Ecto neural progenitor cell (in vitro differentiated cells): ENCODE measurements at places on chromosomes 13 and 19.

DNA sequence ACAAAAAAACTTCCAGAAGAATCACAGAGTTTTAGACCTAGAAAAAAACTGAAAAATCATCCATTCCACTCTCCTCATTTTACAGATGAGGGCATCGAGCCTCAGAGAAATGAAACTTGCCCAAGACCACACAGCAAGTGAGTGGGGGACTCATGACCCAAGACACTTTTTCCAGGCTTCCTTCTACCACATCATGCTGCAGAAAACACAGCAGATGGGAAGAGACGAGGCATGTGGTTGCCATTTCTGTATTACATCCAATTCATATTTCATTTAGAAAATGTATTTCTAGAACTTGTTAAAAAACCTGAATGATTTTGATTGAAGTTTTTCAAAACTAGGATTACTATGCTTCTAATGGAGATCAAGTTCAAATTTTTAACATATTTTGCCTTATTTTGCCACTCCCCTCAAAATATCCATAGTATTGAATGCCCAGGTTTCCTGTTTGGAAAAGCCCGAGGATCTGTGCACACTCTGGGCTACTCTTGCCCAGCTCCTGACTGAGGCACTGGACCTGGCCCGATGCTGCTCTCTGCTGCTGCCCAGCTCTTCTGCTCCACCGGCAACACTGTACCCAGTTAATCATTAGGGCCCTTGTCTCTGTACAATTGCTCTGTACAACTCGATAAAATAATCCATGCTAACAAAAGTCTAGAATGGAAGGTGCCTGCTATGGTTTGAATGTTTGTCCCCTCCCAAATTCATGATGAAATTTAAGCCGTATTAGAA, 157.4 kb downstream of the EFNB2 start:
- no peak for DNase-seq

- no peak for DNase-seq
Measured at GRCh38 chr13:86357106-86357505, 557.9 kb upstream of the SLITRK6 start.

DNA sequence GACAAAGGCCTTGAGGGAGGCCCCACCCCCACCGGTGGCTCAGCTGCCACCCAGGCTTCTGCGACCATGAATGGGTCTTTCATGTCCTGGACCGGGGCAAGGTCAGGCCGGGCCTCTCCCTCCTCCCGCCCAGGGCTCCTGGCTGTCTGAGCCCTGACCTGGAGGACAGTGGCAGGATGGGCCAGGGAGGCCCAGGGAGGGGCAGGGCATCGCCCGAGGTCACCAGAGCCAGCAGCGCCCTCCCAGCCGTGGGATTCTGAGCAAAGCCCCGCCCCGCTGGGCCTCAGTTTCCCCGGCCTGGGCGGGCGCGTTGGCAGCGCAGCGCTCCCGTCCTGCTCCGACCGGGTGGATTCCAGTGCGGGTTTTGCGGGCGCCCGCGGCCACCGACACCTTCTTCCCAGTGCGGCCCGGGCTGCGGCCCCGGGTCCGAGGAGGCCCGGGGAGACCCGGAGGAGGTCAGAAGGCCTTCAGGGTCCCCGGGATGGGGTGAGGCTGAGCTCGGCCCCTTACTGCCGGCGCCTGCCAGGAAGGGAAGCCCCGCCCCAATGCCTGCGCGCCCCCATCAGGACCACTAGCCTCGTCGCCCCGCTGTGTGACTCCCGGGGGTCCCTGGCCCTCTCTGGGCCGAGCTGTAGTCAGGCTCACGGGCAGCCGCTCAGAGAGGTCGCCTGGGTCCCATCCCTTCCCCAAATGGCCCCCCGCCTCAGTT, 24.6 kb upstream of the SEMA6B start:
- DNase-seq: peak; percentile 86

GRCh38 chr19:46211201-46211881, 18.2 kb upstream of the IGFL1 start:
- no peak for DNase-seq

DNA sequence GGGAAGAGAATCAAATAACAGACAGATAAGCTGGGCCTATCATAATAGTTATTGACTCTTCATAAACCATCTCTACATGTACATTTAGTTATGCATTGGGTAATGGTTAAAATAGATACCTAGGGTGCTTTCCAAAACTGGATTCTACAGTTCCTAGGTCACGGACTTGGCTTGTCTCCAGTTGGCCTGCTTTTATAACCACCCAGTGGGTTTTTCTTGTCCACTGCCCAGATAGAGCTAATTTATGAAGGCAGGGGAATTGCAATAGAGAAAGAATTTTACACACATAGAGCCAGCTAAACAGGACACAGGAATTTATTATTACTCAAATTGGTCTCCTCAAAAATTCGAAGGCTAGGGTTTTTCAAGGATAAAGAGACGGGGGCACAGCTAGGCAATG, 97.3 kb downstream of the FAM216B start:
- DNase-seq: no peak

DNA sequence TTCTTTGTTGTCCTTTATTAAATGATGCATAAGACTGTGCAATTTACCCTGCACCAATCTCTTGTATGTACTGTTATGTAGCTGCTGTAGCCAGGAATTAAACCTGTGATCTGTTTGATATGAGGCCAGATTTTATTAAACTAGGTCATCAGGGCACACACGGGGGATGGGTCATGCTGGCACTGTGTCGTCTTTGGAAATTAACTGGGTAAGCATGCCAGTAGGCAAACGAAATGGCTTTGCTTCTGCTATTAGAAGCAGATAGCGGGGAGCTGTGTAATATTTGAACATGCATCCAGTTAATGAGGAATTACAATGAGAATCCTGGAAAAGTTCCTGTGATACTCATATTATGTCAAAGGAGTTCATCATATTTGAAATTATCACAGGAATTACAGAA, 23.5 kb downstream of the MTUS2 start:
- no peak for DNase-seq

DNA sequence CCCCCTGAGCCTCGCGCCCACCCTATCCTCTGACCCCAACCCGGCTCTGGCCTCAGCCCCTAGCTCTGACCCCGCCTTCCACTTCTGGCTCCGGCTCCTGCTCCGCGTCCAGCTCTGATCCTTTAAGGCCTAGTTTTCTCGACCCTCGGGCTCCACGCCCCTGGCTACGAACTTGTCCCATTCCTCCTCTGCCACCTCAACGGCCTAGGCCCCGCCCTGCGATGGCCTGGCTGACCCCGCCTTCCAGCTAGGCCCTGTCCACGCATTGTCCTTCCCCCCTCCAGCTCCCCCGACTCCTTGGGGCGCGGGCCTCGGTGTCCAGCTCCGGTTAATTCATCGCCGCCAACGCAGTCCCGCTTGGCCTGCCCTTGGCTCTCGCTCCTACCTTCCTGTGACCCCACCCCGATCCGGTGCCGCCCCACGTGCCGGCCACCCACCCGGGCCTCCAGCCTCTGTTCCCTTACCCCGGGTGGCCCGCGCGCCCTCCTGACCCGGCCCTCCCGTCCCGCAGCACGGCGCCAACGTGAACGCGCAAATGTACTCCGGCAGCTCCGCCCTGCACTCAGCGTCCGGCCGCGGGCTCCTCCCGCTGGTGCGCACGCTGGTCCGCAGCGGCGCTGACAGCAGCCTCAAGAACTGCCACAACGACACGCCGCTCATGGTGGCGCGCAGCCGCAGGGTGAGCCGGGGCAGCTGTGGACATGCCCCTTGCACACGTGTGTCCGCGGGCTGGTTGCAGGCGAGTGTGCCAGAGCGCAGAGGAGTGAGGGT, 9.4 kb downstream of the BCL3 start:
- peak; percentile 85 for DNase-seq

DNA sequence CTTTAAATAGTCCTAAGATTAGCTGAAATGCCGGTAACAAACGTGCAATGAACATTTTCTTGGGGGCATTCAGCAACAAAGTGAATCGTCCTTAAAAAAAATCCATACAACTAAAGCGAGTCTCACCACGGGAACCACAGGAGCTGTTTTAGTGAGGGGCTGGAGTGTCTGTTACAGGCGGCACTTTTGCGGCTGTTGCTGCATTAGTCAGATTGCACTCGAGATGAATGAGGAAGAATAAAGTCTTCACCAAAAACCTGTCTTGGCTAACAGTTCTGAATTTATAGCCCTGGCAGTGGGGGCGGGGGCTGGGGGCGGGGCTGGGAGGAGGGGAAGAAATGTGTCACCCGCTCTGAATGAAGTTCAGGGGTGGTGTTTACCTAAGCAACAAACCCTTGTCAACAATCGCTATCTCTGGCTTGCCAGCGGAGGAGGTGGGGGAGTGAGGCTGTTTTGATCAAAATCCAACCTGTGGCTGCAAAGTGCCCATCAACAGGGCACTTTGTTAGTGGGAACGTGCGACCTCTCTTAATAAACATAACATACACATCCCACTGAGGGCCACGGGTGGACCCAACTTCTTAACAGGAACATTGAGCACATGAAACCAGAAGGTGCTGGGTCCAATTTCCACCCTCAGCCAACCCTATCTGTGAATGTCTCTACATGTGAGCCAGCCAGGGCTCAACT, 44.5 kb downstream of the RFX2 start:
- peak; percentile 50 for DNase-seq

DNA sequence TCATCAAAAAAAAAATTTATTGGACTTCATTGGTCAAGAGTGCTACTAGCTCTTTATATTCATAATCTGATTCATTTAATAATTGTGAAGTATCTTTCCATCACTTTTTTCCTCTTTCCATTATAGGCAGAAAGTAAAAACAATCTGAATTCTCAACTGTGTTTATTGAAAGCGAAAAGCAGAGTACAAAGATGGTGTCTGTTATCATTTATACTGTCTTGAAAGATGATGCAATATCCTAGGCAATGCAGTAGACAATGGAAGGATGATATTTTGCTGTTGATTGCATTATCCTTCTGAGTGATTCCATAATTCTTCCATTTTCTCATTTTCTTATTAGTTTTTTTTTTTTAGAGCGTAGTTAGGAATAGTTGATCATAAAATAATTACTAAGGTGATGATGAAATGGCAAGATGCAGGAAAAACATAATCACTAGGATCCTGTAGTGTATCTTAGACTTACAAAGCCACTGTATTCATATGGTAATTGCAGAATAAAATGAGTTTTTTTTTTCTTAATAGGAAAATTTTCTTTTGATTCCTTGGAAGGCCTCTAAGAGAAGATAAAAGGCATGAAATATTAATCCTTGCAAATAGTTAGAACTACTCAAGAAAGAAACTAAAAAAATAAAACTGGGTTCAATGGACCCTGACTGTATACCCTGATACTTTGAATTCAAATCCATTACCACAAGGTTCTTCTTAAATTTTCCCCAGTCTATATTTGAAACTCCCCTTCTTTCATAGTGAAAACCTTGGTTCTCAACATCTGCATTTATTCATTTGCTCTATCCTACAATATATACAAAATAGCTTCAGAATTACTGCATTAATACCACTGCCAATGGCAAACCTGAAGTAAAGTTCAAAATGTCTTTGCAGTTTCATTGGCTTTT, 11.6 kb downstream of the URI1 start:
- DNase-seq: no peak

DNA sequence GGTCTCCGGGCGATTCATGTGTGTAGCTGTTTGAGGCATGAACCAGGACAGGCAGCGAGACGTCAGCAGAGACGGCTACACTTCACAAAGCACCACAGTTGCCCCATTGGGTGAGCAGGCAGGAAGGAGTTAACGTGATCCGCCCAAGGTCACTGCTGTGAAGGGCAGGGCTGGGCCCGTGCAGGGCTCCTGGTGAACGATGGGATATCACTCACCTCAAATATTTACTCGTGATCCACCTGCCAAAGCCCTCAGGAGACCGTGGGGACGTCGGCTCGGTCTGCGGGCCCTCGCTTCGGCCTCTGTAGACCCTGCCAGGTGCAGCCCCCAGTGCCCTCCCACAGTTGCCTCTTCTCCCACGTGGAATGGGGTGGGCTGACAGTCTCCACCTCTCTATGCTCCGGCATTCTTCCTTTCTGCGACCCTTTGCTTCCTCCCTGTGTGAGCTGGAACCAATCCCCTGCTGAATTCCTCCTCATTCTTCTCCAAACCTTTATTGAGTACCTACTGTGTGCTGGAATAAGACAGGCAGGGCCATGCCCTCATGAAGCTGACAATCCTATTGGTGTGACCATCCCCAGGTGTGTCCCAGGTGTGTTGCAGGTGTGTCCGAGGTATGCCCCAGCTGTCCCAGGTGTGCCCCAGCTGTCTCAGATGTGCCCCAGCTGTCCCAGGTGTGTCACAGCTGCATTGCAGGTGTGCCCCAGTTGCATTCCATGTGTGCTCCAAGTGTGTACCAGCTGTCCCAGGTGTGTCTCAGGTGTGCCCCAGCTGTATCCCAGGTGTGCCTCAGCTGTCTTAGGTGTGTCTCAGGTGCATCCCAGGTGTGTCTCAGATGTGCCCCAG, 2.0 kb upstream of the GRK1 start:
- DNase-seq: no peak

- no peak for DNase-seq
Measured at GRCh38 chr13:34941436-34941834, 635 bp upstream of the NBEA start.

- peak; percentile 92 for DNase-seq
Measured at GRCh38 chr19:46428239-46429135, at the start of gene PNMA8C. Gene PNMA8C, minus strand, starts transcription at chr19:46428936. Its CDS starts 577 bp downstream, at chr19:46428359.

GRCh38 chr13:40271271-40271885, 395.1 kb downstream of the FOXO1 start:
- DNase-seq: no peak

DNA sequence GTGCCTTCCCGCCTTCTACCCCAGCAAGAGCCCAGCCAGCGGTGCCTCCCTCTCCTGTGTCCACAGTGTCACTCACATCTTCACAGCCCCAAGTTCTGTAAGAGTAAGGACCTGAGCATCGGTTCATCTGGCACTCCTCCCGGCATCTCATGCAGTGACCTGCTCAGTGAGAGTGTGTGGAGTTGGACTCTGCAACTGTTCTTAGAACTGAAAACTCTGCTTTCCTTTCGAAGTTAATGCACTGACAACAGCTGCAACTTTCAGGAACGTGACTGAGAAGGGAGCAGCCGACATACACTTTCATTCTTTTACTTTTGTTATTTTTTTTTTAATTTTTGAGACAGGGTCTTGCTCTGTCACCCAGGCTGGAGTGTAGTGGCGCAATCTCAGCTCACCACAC, 41.2 kb downstream of the CEP89 start:
- DNase-seq: no peak

GRCh38 chr13:45082964-45083363, 37.3 kb upstream of the GTF2F2 start:
- DNase-seq: no peak

GRCh38 chr19:11263726-11264125, 1.4 kb upstream of the DOCK6 start:
- no peak for DNase-seq

DNA sequence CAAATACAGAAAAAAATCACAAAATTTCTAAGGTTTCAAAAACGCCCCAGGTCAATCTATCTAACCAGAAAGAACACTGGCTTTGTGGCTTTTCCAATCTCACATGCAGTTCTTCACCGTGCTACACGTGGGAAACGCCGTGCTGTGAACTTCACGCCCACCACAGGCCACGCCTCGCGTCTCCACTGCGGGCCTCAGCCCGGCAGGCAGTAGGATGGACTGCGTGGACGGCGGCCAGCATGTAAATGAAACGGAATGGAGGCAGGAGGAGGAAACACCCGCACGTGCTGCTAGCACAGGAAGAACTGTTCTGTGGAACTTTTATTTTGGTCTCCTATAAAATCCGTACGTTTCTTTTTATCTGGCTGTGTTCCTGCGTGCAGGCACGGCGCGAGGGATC, 23.8 kb downstream of the ZNF787 start:
- no peak for DNase-seq
